Stimulated activated CD8-positive, alpha-beta memory T cell treated with anti-CD3 and anti-CD28 coated beads, Interleukin-15, amount 100 ng/mL, for 24 hours (primary cell): ENCODE measurements at places on chromosomes 6 and 20.

DNA sequence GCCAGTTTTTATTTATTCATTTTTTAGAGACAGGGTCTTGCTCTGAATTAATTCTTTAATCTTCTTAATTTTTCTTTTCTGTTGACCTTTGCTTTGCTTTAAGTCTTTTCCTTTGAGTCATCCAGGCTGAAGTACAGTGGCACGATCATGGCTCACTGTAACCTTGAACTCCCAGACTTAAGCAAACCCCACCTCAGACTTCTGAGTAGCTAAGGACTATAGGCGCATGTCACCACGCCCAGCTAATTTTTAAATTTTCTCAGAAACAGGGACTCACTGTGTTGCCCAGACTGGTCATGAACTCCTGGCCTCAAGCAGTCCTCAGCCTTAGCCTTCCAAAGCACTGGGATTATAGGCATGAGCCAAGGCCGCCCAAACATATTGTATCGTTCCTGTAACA, 71.3 kb upstream of the GNRH2 start:
- DNase-seq = no peak

DNA sequence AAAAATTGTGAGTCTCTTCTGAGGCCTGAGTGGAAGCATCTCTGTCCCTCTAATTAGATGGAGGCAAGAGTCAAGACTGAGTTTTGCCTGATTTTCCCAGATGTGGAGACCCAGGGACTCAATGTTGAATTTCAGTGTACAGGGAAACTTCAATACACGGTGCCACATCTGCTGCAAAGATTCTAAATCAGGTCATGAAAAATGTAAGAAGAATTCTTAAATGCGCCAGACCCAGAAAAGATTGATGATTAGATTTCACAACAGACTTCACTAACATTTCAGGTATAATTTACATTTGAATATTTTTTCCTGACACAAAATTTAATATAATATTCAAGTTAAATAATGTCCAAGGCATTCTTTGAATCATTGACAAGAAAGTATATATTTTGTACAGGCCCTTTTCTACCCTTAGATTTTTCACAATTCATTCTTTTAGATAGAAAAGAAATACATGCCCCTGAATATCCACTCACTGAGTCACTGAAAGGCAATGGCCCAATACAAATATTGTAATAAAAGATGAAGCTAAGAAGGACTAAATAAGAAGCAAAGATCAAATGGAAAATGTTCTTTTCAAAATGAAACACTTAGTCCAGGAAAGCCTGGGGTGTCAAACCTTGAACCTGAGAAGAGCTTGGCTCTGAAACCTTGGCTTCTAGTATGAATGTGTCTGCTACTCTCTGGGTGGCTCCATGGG, 18.2 kb upstream of the HDGFL1 start:
- no peak for DNase-seq

- DNase-seq = no peak
These were observed 82.6 kb downstream of the ASXL1 start for GRCh38 chr20:32440758-32441078.

DNA sequence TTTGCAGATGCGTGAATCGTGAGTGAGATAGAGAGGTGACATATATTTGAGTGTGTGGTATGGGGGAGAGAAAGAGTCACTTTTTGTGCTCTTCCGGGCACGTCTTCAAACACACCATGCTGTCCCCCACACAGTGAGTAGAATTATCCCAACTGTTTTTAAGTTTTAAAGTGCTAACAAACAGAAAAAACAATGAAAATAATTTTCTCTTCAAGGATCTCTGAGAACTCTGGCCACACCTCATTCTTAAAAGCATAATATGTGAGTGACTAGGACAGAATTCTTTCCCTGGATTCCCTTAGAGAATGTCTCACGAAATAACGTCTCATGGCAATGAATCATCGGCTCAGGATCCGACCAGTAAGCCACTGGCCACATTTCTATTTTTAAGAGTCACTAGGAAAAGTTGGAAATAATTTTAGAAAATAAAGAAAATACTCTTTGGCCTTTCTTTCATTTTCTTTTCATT, 235.7 kb upstream of the ZNF217 start:
- no peak for DNase-seq

- no peak for DNase-seq
These were observed 88.3 kb downstream of the CD24 start for GRCh38 chr6:106886081-106886843.

DNA sequence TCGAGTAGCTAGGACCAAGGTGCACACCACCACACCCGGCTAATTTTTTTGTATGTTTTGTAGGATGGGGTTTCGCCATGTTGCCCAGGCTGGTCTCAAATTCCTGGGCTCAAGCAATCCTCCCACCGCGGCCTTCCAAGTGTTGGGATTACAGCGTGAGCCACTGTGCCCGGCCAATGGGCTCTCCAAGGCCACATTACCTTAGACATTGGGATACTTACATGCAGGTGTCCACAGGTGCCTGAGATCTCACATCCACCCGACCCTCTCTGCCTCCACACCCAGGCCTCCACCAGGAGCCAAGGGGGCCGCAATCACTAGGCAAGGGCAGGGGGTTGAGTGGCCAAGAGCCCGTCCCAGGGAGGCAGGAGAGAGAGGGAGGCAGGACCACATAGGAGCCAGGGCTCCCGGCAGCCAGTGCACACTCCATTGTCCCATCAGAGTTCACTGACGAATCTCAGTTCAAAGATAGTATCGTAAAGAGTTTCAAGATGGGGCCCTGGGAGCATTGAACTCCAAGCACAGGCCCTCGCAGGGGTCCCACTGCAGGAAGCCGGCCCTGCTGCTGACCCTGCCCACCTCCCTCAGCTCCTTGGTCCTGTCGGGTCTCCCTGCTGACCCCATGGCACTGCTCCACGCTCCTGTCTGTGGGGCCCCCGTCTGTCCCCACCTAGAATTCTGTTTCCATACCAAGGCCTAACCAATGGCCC, 55.3 kb downstream of the SSR1 start:
- DNase-seq = no peak

GRCh38 chr20:63932606-63933160, 23.5 kb downstream of the UCKL1 start:
- DNase-seq = no peak

DNA sequence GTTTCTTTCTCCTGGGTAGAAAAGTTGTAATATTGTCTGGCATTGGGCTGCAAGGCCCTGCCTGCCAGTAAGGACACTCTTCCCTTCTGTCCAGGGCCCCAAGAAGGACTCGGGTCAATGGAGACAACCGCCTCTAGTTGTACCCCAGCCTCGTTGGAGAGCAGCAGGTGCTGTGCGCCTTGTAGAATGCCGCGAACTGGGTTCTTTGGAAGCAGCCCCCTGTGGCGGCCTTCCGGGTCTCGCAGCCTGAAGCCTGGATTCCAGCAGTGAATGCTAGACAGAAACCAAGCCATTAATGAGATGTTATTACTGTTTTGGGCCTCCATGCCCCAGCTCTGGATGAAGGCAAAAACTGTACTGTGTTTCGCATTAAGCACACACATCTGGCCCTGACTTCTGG, 37.0 kb downstream of the PLCG1 start:
- DNase-seq = no peak

- DNase-seq = no peak
These were observed 120.4 kb downstream of the SYNDIG1 start for GRCh38 chr20:24589815-24590177.
